ENCODE measurements at places on chromosomes 7 and 10. TPM values are rescaled to one million over a fixed set of nuclear protein-coding genes. Genes with fewer than 3 reads are reported as not detected.

DENND2A gene
- total RNA-seq: 11.6 TPM

POM121L12 gene
- not detected for total RNA-seq

TRPV5 gene
- total RNA-seq: not detected

CCL24 gene
- total RNA-seq: not detected

HOXA9 gene
- not detected for total RNA-seq

ACTR3C gene
- total RNA-seq: 2.9 TPM

MRC1 gene
- total RNA-seq: 27.0 TPM

FAM237B gene
- total RNA-seq: not detected

AKR1C2 gene
- 25.5 TPM for total RNA-seq

NXPH1 gene
- not detected for total RNA-seq

CAV2 gene
- 183 TPM for total RNA-seq

ACTL6B gene
- total RNA-seq: not detected

MBL2 gene
- not detected for total RNA-seq

UCMA gene
- total RNA-seq: not detected

CHN2 gene
- total RNA-seq: 17.7 TPM

AIMP2 gene
- 56.3 TPM for total RNA-seq

UNCX gene
- total RNA-seq: not detected

FKBP9 gene
- 120 TPM for total RNA-seq

DPY19L1 gene
- total RNA-seq: 31.6 TPM

C7orf57 gene
- not detected for total RNA-seq

INMT gene
- 40.4 TPM for total RNA-seq

MICALL2 gene
- total RNA-seq: 6.2 TPM

OR2A5 gene
- not detected for total RNA-seq

MEOX2 gene
- 7.4 TPM for total RNA-seq

TFR2 gene
- 0.13 TPM for total RNA-seq

MMS19 gene
- 34.0 TPM for total RNA-seq

IGF2BP3 gene
- total RNA-seq: not detected

TMEM254 gene
- total RNA-seq: 7.6 TPM

CYP2C19 gene
- total RNA-seq: 0.11 TPM

PHYH gene
- total RNA-seq: 181 TPM

STEAP1B gene
- total RNA-seq: 0.43 TPM

WEE2 gene
- not detected for total RNA-seq

AKR1C1 gene
- 31.4 TPM for total RNA-seq

ELFN1 gene
- total RNA-seq: 10.8 TPM

TEX47 gene
- not detected for total RNA-seq

MYH16 gene
- total RNA-seq: not detected

OPN4 gene
- total RNA-seq: 0.40 TPM

PCLO gene
- total RNA-seq: 3.8 TPM

GIMAP4 gene
- total RNA-seq: 34.7 TPM

SAMD9 gene
- total RNA-seq: 2.7 TPM

CCDC3 gene
- total RNA-seq: 3.7 TPM

CFAP46 gene
- total RNA-seq: 1.9 TPM

DNAAF5 gene
- 19.3 TPM for total RNA-seq

TCERG1L gene
- not detected for total RNA-seq

RET gene
- 6.6 TPM for total RNA-seq

KIF11 gene
- total RNA-seq: 0.78 TPM

SSC4D gene
- 0.97 TPM for total RNA-seq

PILRA gene
- 3.6 TPM for total RNA-seq

RBM20 gene
- 103 TPM for total RNA-seq

ASZ1 gene
- not detected for total RNA-seq

PON1 gene
- not detected for total RNA-seq

MKX gene
- total RNA-seq: not detected

LDB3 gene
- 1,375 TPM for total RNA-seq

SLC16A12 gene
- 1.3 TPM for total RNA-seq

SPDYE8 gene
- total RNA-seq: not detected

NPFFR1 gene
- 0.03 TPM for total RNA-seq
